Activated CD4-positive, alpha-beta T cell treated with anti-CD3 and anti-CD28 coated beads, Interleukin-2, amount 50 U/mL, for 4 hours (primary cell): ENCODE measurements at places on chromosomes 7 and 10.

DNA sequence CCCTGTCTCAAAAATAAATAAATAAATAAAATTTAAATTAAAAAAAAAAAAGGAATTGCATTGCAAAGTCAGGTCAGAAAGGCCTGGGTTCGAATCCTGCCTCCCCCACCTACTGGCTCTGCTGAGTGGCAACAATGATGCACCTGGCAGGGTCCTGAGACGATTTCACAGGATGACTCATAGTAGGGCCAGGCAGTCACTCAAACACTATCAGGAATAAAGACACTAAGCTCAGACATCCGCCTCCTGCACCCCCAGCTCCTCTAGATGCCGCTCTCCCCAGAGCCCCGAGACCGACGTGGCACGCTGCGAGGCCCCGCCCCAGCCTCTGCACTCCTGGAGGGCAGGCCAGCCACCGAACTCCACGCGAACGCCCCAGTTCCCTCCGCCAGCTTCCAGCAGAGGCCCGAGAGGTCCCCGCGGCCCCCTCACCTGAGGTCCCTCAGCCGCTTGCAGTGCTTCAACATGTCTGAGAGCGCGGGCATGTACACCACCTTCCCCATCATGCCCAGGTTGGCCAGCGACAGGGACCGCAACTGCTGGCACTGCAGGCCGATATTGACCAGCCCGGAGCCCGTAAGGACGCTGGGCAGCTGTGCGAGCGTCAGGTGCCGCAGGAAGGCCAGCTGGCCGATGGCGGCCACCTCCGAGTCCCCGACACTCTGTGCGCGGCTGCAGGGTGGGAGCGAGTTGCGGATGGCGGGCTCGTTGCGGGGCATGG lies 76.6 kb upstream of the TNRC18 start:
- no peak for DNase-seq

DNA sequence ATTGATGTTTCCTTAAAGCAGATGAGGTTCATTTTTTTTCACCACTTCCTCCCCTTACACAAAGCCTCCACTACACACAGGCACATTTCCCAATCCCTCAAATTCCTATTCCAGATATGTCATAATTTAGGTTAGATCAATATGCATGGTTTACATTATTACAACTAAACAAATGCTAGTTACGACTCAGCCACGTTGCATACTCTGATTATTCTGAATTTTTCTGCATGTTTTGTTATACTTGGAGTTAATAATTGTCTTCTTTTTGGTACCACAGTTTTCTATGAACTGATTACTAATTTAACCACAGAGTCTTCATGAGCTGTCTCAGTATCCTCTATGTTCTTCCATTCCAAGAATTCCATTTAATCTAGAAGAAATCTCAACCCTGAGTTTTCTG lies 4.4 kb upstream of the BICC1 start:
- DNase-seq: no peak

GRCh38 chr7:28297801-28298459 lies 114.4 kb upstream of the CREB5 start:
- no peak for DNase-seq

DNA sequence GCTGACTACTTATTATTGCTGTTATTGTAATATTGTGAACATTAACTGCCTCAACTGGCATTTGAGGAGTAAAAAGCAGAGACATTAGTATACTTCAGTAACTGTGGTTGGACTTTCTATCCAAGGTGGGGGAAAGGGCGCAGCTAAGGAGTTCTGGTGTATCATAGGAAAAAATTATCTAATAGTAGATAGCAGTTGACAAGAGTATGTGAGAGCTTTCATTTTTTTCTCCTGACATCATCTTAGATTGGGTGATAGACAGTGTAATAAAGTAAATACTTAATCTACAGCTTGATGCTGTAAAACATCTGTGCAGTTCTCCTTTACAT lies 68.9 kb downstream of the PHTF2 start:
- DNase-seq: no peak

DNA sequence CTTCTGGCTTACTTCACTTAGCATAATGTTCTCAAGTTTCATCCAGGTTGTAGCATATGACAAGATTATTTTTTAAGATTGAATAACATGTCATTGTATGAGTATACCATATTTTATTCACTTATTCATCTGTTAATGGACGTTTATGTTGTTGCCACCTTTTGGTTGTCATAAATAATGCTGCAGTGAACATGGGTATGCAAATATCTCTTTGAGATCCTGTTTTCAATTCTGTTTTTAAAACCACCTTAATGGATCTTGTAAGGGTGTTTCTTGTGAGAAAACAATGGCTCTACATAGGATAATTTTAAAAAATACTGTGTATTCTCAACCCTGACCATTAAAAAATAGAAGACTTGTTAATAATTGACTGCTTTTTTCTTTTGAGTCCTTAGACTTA lies 290.7 kb upstream of the TMEM229A start:
- no peak for DNase-seq

DNA sequence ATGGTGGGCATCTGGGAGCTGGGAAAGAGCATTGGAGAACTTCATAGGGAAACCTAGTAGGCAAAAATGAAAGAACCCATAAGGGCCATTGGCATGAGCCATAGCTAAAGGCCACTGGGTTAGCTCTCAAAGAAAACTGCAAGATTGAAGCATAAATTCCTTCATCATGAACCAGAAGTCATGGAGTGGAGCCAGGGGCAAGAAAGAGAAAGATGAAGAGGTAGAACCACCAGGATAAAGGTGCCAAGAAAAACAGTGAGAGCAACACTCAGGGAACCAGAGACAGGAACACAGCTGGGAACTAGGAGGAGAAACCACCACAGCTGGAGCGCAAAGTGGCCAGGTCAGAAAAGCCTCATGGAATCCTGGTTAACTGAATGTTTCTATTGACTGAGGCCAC lies 11.5 kb upstream of the SGMS1 start:
- DNase-seq: no peak

GRCh38 chr7:45890902-45891461 lies 2.7 kb downstream of the IGFBP1 start:
- DNase-seq: no peak

GRCh38 chr7:137018468-137018867 lies 150.0 kb downstream of the CHRM2 start:
- no peak for DNase-seq

GRCh38 chr10:105681051-105681450 lies 1040.0 kb downstream of the SORCS3 start:
- no peak for DNase-seq

DNA sequence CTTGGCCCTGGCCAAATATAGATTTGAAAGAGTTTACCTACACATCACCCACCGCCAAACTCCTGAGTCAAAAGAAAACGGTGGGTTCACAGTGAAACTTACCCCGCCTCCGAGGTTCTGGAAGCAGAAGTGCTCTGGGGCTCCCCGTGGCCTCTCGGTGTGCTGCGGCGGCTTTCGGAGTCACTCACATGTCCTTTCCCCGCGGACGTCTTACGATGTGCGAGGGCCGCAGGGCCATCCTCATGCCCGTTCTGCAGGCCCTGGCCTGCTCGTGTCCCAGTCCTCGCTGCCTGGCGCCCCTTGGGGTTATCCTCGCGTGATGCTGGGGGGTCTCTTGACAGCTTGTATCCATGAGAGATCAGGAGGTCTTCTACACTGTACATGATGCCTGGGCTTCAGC lies 12.0 kb downstream of the JCAD start:
- no peak for DNase-seq

DNA sequence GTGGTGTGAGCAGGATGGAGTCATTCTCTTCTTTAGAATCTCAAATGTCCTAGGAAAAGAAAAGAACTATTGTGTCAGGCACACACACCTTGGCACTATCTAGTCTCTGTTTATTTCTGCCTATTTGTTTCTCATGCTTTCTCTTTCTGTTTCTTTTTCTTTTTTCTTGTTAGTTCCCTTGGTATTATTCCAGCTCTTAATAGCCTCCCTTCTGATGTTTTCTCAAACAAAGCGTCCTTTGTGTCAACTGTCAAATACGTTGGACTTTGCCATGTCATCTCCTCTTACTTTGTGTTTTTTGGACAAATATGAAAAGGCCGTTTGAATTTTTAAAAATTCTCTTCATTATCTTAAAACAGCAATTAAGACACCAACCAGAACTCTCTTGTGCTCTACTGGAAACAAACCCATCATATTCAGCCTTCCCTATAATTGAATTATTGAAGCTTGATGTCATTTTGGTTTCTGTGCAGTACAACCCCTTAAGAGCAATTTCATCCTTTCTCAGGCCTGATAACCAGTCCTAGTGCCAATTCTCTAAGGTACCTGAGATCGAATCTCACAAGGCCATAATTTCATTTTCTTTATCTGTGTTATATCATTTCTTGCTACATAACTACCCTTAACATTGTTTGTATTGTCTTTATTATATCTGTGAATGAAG lies 497.8 kb upstream of the NRP1 start:
- no peak for DNase-seq

DNA sequence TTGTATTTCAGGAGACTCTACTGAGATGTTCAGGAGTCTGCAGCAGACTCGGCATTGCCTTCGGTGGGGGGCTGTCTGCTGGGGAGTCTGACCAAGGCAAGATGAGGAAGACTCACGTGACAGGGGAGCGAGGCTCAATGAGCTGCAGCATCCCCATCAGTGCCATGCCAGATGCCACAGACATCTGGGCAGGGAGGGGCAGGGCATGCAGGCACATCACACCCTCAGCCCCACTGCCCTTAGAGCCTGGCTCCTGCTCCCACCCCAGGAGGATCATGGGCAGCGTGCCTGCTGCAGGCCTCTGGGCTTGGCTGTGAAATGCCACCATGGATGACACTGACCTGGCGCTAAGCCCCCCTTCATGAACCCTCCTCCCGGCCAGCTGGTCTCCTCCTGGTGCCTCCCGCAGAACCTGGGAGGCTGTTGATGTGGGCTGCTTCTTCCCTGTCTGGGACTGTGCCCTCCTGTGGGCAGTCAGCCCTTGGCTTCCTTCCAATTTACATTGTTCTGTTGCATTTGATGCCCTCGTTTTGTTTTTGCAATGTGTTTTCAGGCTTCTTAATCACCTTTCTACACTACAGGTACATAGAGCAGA lies 235.0 kb downstream of the PAXIP1 start:
- DNase-seq: no peak

- no peak for DNase-seq
Observed at GRCh38 chr7:135334830-135335543, 101.3 kb downstream of the STRA8 start.

GRCh38 chr7:93327006-93327633 lies 95.0 kb downstream of the VPS50 start:
- no peak for DNase-seq

GRCh38 chr10:91974960-91975359 lies 51.4 kb downstream of the BTAF1 start:
- no peak for DNase-seq

- DNase-seq: no peak
Observed at GRCh38 chr10:49053053-49053997, 62.0 kb downstream of the VSTM4 start.

DNA sequence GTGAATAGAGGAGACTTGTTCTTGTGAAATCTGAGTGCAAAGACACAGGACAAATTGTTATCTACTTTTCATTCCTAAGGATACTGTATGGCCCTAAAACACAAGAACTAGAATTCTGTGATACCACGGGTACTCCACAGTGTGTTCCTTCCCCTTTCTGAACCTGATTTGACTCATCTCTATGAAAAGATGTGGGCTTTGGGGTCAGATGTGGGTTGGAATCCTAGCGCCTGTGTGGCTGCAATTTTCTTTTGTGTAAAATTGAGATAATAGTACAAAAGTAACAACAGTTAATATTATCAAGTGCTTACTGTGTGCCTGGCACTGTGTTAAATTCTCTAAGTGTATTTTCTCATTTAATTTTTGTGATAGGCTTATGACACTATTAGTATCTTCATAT lies 8.1 kb downstream of the SRGN start:
- no peak for DNase-seq

DNA sequence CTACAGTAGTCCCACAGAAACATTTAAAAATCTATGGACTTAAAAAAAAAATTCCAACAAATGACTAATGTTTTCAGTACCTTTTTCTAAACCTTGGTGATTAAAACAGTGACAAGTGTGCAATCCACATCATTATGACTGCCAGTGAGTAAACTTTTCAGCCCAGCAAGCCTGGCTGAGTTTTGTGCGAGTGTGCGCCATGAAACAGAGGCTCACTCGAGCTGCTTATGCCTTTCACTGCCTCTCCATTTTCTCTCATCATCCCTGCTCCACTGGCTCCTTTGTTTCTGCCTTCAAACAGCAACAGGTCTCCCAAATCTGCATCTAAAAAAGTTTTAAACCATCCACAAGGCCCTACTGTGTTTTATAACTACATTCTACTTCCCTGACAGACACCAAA lies 105.8 kb downstream of the USP6NL start:
- no peak for DNase-seq

- DNase-seq: no peak
Observed at GRCh38 chr10:127812041-127812440, 75.1 kb downstream of the FOXI2 start.

DNA sequence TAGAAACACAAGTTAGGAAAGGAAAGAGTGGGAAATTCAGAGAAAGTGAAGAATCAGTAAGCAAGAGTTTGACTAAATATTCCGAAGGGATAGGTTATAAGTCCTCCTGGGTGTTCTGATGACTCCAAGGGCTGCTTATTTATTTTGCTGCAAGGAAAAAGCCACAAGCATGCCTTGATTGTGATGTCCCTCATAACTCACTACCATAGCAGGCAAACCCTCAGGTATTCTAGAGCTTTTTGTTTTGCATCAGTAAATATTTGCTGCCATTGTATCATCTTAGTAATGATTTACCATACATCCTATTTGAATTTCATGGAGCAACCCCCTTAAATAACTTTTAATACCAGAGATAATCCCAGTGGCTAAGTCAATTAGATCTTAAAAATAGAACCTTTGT lies 688.1 kb downstream of the SUGCT start:
- no peak for DNase-seq

DNA sequence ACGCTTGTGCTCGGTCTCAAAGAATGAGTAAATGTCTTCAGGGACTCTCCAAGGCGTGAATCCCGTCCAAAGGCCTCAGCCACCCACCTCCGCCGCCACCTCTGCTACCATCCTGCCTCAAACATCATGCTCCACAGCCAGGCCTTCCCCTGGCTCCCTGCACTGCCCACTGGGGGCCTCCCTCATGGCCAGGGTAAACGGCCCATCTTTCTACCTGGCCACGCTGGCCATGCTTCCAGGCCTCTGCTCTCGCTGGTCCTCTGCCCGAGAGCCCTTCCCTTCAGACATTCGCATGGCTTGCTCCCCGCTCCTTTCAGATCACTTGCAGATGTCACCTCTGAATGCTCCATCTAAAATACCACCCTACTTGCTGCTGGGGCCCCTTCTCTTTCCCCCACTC lies 40.2 kb downstream of the ZNF783 start:
- DNase-seq: no peak

- no peak for DNase-seq
Observed at GRCh38 chr10:111831058-111831457, 352.5 kb downstream of the GPAM start.

GRCh38 chr7:149873970-149874643 lies 338 bp downstream of the ATP6V0E2 start:
- DNase-seq: no peak
